Daoy (cell line): ENCODE measurements at places on chromosomes 1 and 21. TPM values are rescaled to one million over a fixed set of nuclear protein-coding genes. Genes with fewer than 3 reads are reported as not detected.

The SLC22A15 gene
- 1.4 and 7.0 TPM in 2 replicates for total RNA-seq

DNA sequence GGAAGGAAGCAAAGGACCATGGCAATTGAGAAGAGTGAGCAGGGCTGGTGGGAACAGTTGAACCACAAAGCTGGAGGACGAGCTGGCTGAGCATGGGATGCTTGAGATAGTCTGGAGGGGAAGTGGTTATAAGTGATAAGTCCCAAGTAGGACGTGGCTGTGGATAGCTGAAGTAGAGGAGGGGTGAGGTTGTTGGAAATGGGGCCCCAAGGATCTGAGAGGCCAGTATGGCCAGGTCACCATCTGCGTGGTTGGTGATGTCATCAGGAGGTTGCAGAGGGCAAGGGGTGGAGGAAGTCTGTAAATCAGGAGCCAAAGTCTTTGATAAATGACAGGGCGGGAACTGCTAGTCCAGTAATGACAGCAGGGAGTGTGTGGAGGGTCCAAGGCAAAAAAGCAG, 11.0 kb upstream of the REN start:
- DNase-seq: no peak

- no peak for DNase-seq
Measured at GRCh38 chr1:173714441-173714758, 381 bp upstream of the KLHL20 start.

The ECM1 gene
- 13.8 and 15.4 TPM in 2 replicates for total RNA-seq

DNA sequence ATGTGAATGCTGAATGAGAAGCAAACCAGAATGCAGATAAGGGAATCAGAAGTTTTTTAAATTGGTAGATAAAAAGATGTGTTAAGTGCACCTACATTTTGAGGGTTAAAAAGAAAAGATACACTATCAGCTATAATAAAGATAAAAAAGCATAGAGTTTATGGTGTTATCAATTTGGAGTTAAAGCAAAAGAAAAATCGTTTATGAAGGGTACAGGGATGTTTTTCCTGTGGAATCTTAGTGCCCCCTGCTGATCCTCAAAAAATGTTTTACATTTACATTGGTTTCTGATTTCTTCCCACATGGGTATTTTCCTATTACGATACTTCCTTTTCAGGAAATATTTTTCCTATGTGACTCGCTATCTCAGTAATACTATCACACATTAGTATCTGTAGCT, 293.5 kb downstream of the MRPL39 start:
- no peak for DNase-seq

The RGS4 gene
- total RNA-seq: 68.6 and 81.8 TPM in 2 replicates

- DNase-seq: no peak
Measured at GRCh38 chr1:1325288-1326074, 879 bp downstream of the CPTP start.

GRCh38 chr1:23004112-23004511, 11.5 kb downstream of the TEX46 start:
- DNase-seq: no peak

The OR2L3 gene
- total RNA-seq: not detected in 2 replicates

The PTAFR gene
- 0.17 and 0.89 TPM in 2 replicates for total RNA-seq
